Renal cortex interstitium (tissue), 15 donors: ENCODE measurements at places on chromosomes 5 and 9. TPM values are rescaled to one million over a fixed set of nuclear protein-coding genes. Genes with fewer than 3 reads are reported as not detected.

BAAT gene
- polyA plus RNA-seq, result 0.39 TPM

ERAP2 gene
- polyA plus RNA-seq, result 17.7 TPM

SOHLH1 gene
- not detected for polyA plus RNA-seq

AK3 gene
- polyA plus RNA-seq, result 120 TPM

NME5 gene
- polyA plus RNA-seq, result 17.6 TPM

FAM13B gene
- polyA plus RNA-seq, result 48.3 TPM

C7 gene
- polyA plus RNA-seq, result 136 TPM

ADAMTSL1 gene
- 18.2 TPM for polyA plus RNA-seq

TRMO gene
- polyA plus RNA-seq, result 22.0 TPM

SYK gene
- 25.0 TPM for polyA plus RNA-seq

GRIA1 gene
- 2.4 TPM for polyA plus RNA-seq

GRXCR2 gene
- not detected for polyA plus RNA-seq

C5orf34 gene
- polyA plus RNA-seq, result 4.9 TPM

TICAM2 gene
- polyA plus RNA-seq, result 2.8 TPM

KCNMB1 gene
- polyA plus RNA-seq, result 1.5 TPM

NMUR2 gene
- polyA plus RNA-seq, result 0.19 TPM

TAF1L gene
- polyA plus RNA-seq, result 0.15 TPM

AHRR gene
- polyA plus RNA-seq, result 3.2 TPM

GMCL2 gene
- polyA plus RNA-seq, result 0.11 TPM

MARCOL gene
- polyA plus RNA-seq, result not detected

IFNK gene
- polyA plus RNA-seq, result not detected

C6 gene
- 1.5 TPM for polyA plus RNA-seq

SLC45A2 gene
- polyA plus RNA-seq, result 0.47 TPM

IFNA21 gene
- not detected for polyA plus RNA-seq

PCDHB12 gene
- 5.0 TPM for polyA plus RNA-seq

NTNG2 gene
- 0.40 TPM for polyA plus RNA-seq
